ENCODE measurements at places on chromosomes 5 and 9. TPM values are rescaled to one million over a fixed set of nuclear protein-coding genes. Genes with fewer than 3 reads are reported as not detected.

Gene GRXCR2
- not detected for total RNA-seq

Gene ZNF454
- total RNA-seq, result 0.88 TPM

Gene SYK
- 5.6 TPM for total RNA-seq

Gene COL15A1
- 0.08 TPM for total RNA-seq

Gene LRRC19
- not detected for total RNA-seq

Gene PCDHB2
- 28.8 TPM for total RNA-seq

Gene BARHL1
- not detected for total RNA-seq

Gene CLIC3
- not detected for total RNA-seq

Gene CDC25C
- total RNA-seq, result 20.8 TPM

Gene ANKRD31
- 0.27 TPM for total RNA-seq

Gene SPATA31A7
- total RNA-seq, result not detected

Gene CCL27
- total RNA-seq, result not detected

Gene PFN3
- not detected for total RNA-seq

Gene PCDHB11
- total RNA-seq, result 1.4 TPM

Gene MCIDAS
- not detected for total RNA-seq
